Activated CD4-positive, alpha-beta memory T cell treated with anti-CD3 and anti-CD28 coated beads, Interleukin-2, amount 10 ng/mL, durations not matched to agents 7 days and 5 days (primary cell): ENCODE measurements at places on chromosomes 2 and 18. TPM values are rescaled to one million over a fixed set of nuclear protein-coding genes. Genes with fewer than 3 reads are reported as not detected.

DNA sequence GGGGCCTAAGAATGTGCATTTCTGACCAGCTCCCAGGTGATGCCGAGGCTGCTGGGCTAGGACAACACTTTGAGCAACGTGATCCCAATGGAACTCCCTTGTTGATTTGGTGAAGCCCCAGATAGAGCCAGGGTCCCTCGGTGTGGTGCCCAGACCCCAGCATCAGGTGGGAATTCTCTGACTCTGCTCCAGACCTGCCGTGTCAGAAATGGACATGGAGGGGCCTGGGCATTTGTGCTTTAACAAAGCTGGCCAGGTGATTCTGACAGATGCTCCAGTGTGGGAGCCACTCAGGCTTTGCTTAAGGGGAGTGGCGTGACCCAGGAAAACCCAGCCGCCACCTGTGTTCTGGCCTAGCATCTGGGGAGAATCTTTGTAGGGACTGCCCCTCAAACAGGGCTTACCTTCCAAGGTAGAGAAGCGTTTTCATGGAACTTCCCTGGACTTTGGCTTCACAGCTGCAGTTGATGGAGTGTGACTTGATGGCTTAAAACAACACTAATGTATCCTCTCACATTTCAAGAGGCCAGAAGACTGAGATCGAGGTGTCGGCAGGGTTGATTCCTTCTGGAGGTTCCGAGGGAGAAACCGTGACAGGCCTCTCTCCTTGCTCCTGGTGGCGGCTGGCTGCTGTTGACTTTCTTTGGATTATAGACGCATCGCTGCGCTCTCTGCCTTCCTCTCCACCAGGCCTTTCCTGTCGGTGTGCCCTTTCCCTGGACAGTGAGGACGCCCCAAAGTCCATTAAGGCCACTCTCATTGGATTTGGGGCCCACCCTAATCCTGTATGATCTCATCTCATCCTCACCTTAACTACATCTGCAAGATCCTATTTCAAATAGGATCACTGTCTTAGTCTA, 57.0 kb upstream of the HDAC4 start:
- peaks cover 17% of the 10 kb centered on the region for H3K27me3 ChIP-seq
- no peak overlapping the region for H3K27ac ChIP-seq
- no peak overlapping the region for H3K4me3 ChIP-seq

GRCh38 chr2:8193686-8194615, 487.9 kb upstream of the ID2 start:
- DNase-seq: no peak
- no peak overlapping the region for H3K27ac ChIP-seq
- H3K27me3 ChIP-seq: peaks cover 4% of the 10 kb centered on the region
- H3K4me1 ChIP-seq: no peaks in the 10 kb centered on the region

DNA sequence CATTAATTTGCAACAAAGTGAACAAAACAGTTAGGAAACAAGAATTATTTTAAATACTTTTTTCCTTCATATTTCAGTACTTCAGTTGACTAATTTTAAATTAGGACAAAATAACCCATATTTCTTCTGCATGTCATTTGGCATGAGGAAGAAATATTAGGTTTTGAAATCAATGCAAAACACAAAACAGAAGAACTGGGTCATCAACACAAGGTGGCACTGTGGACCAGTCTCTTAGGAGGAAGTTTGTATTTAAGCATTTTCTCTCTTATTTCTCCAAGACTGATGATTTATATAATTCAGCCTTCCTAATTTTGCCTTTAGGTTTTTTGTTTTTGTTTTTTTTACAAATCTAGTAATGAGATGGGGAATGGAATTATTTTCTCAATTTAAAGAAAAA, 352.8 kb upstream of the KCNH7 start:
- H3K4me3 ChIP-seq: no peak overlapping the region
- DNase-seq: no peak
- no peaks in the 10 kb centered on the region for H3K36me3 ChIP-seq
- H3K4me1 ChIP-seq: no peaks in the 10 kb centered on the region
- H3K27me3 ChIP-seq: no peaks in the 10 kb centered on the region

The CCDC93 gene
- 35.6 TPM for total RNA-seq

DNA sequence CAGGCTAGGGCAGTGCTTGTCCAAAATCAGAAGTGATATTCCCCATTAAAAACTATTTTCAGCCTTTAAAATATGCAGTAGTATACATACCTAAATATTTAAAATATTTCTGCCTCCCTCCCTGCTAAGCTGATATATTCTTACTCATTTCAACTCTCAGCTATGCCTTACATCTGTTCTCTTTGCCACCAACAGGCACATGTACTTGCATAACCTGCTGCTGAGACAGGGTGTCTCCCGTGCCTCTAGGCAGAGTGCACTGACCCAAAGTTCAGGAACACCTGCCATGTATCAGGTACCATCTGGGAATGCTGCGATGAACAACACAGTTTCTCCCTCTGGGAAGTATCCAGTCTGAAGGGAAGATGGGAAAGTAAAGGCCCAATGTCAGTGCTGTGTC, 91.7 kb downstream of the STK39 start:
- H3K27ac ChIP-seq: no peak overlapping the region
- H3K4me3 ChIP-seq: no peak overlapping the region
- peaks cover 31% of the 10 kb centered on the region for H3K36me3 ChIP-seq
